ENCODE measurements at places on chromosomes 11 and 22.

DNA sequence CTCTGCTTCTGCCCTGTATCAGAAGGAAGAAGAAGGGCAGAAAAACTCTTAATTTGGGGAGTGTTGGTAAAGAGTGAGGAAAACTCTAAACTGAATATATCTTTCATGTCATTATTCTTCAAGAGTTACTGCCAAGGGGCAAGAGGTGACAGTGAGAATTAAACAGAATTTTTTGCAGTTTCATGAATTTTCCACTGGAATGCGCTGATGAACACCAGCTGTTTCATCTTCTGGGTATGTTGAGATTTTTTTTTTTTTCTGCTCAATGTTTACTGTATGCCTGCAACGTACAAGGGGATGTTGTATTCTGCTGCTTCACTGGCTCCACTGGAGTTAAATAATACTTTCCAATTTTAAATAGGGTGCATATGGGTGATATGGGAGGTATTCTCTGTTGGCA is 117.8 kb downstream of the FAM76B start:
- DNase-seq, result no peak
- H3K4me3 ChIP-seq, result no peak overlapping the region
- no peak overlapping the region for H3K27ac ChIP-seq

GRCh38 chr11:130431801-130432200 is 3.4 kb upstream of the ADAMTS8 start:
- H3K4me3 ChIP-seq, result no peak overlapping the region
- no peaks in the 10 kb centered on the region for H3K36me3 ChIP-seq
- H3K27ac ChIP-seq, result no peak overlapping the region
- peaks cover 13% of the 10 kb centered on the region for H3K4me1 ChIP-seq
- peaks cover 44% of the 10 kb centered on the region for H3K27me3 ChIP-seq

DNA sequence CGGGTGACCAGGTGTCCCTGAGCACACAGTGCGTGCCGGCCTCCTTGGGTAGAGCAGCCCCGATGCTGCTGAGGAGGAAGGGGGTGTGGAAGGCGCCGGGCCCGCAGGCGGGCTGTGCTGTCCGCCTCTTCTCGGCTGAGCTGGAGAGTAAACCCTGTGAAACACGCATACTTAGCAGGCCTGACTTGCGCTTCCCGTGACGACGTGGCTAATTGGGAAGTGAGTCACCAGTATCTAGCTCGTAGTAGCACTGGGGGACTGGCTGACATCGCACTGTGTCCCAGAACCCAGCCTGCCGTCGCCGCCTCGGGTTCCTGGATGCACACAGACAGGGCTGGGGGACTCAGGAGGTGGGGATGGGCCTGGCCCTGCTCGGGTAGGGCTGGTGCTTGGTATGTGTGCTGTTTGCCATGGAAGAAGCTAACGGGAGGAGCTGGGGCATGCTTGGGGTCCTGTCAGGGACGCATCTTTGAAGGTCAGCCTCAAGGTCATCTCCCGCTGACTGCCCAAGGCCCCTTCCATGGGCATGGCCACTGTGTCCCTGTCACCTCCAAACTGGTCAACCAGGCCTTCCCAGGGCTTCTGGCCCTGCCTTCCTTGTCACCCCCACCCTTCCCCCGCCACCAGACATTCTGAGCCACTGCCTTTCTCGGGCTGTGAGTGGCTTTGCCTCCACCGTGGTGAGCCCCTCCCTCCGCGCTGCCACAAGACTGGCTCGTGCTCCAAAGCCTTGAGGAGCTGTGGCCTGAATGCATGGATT is 1327.0 kb downstream of the BRD1 start:
- no peaks in the 10 kb centered on the region for H3K27me3 ChIP-seq
- no peak overlapping the region for H3K4me3 ChIP-seq
- no peaks in the 10 kb centered on the region for H3K36me3 ChIP-seq
- no peaks in the 10 kb centered on the region for H3K4me1 ChIP-seq
- no peak for DNase-seq

DNA sequence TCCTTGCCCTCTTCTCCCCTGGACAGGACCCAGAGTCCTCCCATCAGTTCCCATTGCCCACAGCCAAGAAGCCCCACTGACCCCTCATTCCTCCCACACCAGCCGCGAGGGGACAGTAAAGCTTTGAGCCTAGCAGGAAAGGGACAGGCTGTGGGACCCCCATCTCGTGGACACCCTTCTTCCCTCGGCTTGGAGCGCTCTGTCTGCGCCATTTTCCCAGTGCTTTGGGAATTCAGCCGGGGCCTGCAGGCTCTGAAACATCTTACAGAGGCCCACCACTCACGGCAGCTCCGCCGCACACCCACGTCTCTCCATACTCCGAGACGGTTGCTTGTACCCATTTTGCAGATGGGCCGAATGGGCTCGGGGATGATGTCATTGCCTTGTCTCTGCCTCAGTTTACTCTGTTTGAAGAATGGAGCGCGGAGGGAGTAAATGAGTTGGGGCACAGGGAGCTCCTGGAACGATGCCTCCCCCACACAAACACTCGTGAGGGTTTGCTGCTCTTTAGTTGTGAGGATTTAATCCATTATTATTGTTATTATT is 447.7 kb downstream of the TBC1D22A start:
- H3K4me3 ChIP-seq, result no peak overlapping the region
- no peak overlapping the region for H3K27ac ChIP-seq
- no peaks in the 10 kb centered on the region for H3K36me3 ChIP-seq
- no peaks in the 10 kb centered on the region for H3K27me3 ChIP-seq
- DNase-seq, result no peak

DNA sequence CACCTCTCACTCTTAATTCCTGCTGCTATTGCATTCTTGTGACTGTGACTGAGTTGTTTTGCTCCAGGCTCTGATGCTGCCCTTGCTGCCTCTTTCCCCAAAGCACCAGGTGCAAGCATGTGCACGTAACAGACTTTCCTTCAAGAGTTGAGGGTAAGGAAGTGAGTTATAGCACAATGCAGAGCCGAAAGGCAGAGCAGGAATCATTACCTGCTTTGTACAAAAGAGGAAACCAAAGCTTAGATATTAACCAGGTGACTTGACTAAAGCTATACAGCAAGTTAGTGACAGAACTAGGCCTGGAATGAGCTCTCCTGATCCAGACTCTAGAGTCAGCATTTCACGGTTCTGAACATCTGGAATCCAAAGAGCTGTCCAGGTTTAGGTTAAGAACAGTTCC is 33.6 kb downstream of the NEU3 start:
- H3K27ac ChIP-seq, result no peak overlapping the region
- H3K36me3 ChIP-seq, result peaks cover 5% of the 10 kb centered on the region
- no peak for DNase-seq
- H3K4me3 ChIP-seq, result no peak overlapping the region

DNA sequence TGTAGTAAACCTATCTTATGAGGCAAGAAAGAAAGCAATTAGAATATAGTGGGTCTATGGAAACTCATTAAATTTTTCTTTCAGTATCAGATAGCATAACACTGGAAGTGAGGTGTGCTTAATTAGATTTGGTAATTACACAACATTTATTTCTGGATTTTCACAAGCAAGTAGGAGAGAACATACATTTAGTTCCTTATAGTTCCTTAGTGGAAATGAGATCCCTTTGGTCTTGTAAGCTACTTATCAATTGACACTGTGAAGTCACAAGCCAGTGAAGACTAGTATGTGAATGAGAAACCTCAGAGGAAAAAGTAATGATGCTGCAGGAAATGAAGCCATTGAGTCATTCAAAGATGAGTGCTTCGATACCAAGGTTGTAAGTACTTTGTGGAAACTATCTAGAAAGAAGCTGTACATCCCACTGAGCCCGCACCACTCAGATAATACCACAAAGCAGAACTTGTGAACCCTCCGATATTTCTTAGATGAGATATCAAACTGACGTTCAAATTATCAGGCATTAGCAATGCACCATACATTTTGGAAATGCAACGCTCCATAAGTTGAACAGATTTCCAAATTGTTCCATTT is 53.5 kb downstream of the ENTHD1 start:
- H3K4me1 ChIP-seq, result peaks cover 29% of the 10 kb centered on the region
- peak overlapping the region; percentile 22 for H3K4me3 ChIP-seq
- peak overlapping the region; percentile 75 for H3K27ac ChIP-seq

DNA sequence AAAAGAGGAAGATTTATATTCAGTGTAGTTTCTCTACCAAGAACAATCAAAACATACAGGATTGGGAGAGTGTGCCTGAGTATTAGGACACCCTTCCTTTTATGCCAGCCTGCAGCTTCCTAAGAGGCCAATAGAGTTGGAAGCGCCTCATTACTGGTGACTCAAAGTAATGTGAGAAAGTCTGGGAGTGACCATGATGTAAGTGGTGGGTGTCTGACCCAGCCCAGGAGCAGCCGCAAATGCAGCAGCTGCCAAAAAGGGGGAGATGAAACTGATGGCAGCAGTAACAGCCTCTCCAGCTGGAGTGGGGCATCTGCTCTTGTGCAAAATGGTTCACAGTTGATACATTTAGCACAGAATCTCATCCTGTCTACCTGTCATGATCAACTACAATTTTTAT is 62.0 kb downstream of the ZNF280B start:
- no peak overlapping the region for H3K27ac ChIP-seq
- peaks cover 26% of the 10 kb centered on the region for H3K27me3 ChIP-seq
- H3K36me3 ChIP-seq, result no peaks in the 10 kb centered on the region

DNA sequence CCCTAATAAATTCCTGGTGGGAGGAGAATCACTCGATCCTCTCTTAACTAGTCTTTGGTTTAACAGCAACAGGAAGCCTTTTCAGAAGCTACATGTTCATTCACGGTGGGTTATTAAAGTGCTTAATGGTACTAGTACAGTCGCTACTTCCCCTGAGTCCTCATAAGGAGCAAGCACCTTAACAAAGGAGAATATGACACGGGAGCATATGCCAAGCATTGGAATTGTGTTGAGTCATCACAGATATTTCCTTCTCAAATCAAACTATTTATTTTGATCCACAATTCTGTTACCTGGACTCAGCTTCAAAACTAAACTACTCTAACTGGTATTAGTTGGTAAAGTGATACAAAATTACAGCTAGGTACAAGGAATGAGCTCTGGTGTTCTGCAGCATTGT is 177.5 kb upstream of the CTSC start:
- H3K27ac ChIP-seq, result no peak overlapping the region
- no peaks in the 10 kb centered on the region for H3K36me3 ChIP-seq
- H3K4me1 ChIP-seq, result no peaks in the 10 kb centered on the region
- H3K4me3 ChIP-seq, result no peak overlapping the region
- DNase-seq, result no peak

- H3K27me3 ChIP-seq, result no peaks in the 10 kb centered on the region
- peak; percentile 16 for DNase-seq
- H3K27ac ChIP-seq, result no peak overlapping the region
- no peak overlapping the region for H3K4me3 ChIP-seq
Observed at GRCh38 chr11:126329644-126330211, 25.8 kb upstream of the ST3GAL4 start.

GRCh38 chr11:110455718-110456117 is 26.0 kb downstream of the FDX1 start:
- H3K4me1 ChIP-seq, result peaks cover 54% of the 10 kb centered on the region
- H3K4me3 ChIP-seq, result peak overlapping the region; percentile 58
- H3K36me3 ChIP-seq, result peaks cover 48% of the 10 kb centered on the region
- DNase-seq, result peak; percentile 38
- no peaks in the 10 kb centered on the region for H3K27me3 ChIP-seq

GRCh38 chr11:9473408-9473807 is 12.6 kb downstream of the ZNF143 start:
- no peak for DNase-seq
- H3K4me3 ChIP-seq, result no peak overlapping the region
- peaks cover 10% of the 10 kb centered on the region for H3K4me1 ChIP-seq
- H3K27ac ChIP-seq, result no peak overlapping the region

GRCh38 chr11:88575916-88576315 is 238.4 kb upstream of the CTSC start:
- H3K36me3 ChIP-seq, result no peaks in the 10 kb centered on the region
- H3K27ac ChIP-seq, result no peak overlapping the region
- H3K4me1 ChIP-seq, result no peaks in the 10 kb centered on the region

DNA sequence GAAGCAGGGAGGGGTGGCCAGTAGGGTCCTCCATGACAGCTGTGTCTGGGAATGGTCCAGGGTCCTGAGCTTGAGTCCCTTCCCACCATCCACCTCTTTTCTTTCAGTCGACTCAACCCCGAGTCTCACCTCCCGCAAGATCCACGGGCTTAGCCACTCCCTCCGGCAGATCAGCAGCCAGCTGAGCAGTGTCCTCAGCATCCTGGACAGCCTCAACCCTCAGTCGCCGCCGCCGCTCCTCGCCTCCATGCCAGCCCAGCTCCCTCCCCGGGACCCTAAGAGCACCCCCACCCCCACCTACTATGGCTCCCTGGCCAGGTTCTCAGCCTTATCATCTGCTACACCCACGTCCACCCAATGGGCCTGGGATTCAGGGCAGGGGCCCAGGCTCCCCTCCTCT is 81.9 kb downstream of the CEP164 start:
- H3K27ac ChIP-seq, result no peak overlapping the region
- H3K4me1 ChIP-seq, result no peaks in the 10 kb centered on the region
- H3K4me3 ChIP-seq, result no peak overlapping the region

DNA sequence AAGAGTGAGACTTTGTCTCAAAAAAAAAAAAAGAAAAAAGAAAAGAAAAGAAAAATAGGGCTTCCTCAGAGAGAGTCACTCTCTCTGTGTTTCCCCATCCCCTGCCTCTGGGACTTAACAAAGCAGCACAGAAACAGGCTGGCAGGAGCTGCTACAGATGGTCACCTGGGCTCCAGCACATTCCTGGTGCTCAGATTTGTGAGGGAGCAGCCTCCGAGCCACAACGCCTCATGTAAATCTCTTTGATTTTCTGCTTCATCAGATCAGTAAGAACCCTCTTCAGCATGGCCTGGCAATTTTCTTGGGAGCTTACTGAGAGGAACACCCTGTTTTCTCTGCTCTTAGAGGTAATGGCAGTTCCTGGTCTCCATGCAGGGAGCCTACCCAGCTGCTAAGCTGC is 15.2 kb upstream of the LDHA start:
- H3K4me3 ChIP-seq, result no peak overlapping the region
- H3K27me3 ChIP-seq, result no peaks in the 10 kb centered on the region
- H3K27ac ChIP-seq, result no peak overlapping the region
- DNase-seq, result no peak

GRCh38 chr11:47215366-47215910 is 664 bp downstream of the DDB2 start:
- no peak for DNase-seq
- no peaks in the 10 kb centered on the region for H3K27me3 ChIP-seq
- peaks cover 34% of the 10 kb centered on the region for H3K4me1 ChIP-seq

GRCh38 chr11:17532784-17533183 is 11.4 kb downstream of the USH1C start:
- no peaks in the 10 kb centered on the region for H3K4me1 ChIP-seq
- H3K36me3 ChIP-seq, result no peaks in the 10 kb centered on the region
- no peak overlapping the region for H3K4me3 ChIP-seq
- H3K27ac ChIP-seq, result no peak overlapping the region
- H3K27me3 ChIP-seq, result peaks cover 14% of the 10 kb centered on the region
- DNase-seq, result no peak

GRCh38 chr11:34381775-34382174 is 24.0 kb upstream of the ABTB2 start:
- H3K4me3 ChIP-seq, result no peak overlapping the region
- H3K27me3 ChIP-seq, result peaks cover 16% of the 10 kb centered on the region
- no peak overlapping the region for H3K27ac ChIP-seq
- DNase-seq, result no peak

GRCh38 chr11:116454020-116454645 is 318.7 kb downstream of the BUD13 start:
- no peak for DNase-seq
- H3K36me3 ChIP-seq, result no peaks in the 10 kb centered on the region
- H3K27me3 ChIP-seq, result peaks cover 2% of the 10 kb centered on the region
- H3K4me3 ChIP-seq, result no peak overlapping the region
- H3K4me1 ChIP-seq, result no peaks in the 10 kb centered on the region
- no peak overlapping the region for H3K27ac ChIP-seq
